Stimulated activated CD4-positive, alpha-beta T cell treated with anti-CD3 and anti-CD28 coated beads, Interleukin-2, amount 100 ng/mL, for 48 hours (primary cell): ENCODE measurements at places on chromosomes 11 and 22.

GRCh38 chr11:70912226-70912840 is 340.0 kb downstream of the SHANK2 start:
- no peak for DNase-seq

GRCh38 chr11:69934861-69935494 is 115.8 kb upstream of the FGF3 start:
- DNase-seq = no peak

DNA sequence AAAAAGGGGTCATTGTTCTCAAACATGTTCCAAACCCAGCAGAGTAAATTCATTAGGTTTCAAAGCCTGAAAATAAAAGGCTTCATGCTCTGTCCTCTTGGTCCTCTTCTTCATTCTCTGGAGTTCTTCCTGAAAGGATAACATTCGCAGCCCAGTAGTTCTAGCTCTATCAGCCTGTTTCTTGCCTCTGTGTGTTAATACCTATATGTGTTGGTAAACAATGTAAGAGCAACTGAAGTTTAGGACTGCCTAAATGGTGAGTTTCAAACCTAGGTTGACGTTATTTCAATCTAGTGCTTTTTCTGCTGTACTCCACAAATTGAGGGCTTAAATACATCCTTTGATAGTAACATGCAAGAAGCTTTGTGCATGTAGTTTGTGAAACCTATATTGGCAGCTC is 9.4 kb downstream of the AASDHPPT start:
- DNase-seq = no peak

DNA sequence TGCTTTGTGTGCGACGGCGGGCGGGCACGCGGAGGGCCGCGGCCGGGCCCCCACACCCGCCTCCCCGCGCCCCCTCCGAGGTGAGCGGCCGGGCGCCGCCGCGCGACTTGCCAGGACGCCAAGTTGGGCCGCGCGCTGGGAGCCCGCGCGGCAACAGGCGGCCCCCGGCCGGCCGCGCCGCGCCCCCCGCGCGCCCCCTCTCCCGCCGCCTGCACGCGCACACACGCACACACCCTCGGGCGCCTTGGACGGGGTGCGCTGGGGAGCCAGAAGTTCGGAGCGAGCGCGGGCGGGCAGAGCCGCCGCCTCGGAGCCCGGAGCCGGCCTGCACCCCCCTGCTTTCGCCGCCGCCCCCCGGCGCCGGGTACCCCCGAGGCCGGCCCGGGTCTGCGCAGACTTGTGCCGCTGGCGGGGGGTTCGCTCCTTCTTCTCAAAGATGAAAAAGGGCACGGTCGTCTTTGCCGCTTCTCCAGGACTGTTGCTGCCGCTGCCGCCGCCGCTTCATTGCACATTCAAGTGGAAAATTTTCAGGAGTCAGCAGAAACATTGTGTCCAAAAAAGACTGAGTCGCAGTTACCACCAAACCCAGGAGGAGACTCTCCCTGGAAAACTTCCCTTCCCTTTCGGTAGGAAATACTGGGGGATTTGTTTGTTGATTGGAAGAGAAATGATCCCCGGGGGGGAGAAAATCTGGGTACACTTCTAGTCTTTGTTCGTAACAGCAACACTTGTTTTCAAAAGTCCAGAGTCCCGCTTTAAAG is 895 bp downstream of the TEAD1 start:
- no peak for DNase-seq

DNA sequence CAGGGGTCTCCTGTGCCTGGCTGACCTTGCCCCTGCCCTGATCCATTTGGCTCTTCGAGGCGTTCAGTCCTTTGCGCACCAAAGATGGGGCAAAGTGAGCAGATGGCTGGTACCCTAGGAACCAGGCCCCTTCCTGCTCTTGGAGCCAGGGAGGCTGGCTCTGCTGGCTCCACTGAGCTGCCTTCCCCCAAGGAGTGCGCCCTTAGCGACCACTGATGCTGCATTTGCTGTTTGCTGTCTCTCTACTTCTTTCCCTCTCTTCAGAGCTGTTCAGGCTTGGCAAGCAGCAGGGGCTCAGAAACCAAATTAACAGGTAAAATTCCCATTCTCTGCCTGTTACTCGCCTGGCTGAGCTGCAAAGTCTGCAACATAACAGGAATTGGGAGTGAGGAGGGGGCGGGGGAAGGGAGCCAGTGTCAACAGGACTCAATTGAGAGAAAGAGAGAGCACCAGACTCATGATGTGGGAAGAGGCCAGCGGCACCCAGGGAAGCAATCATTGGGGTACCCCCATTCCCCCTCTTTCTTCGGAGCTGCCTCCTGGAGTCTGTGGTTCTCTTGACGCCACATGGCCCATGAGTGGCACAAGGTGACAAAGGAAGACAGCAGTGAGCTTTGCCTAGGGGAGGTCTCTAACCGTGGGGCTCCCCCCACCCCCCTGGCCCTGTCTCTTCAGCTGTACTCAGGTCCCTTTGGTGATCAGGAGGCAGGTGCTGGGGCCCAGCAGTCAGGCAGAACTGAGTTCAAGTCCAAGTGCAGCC is 102.3 kb downstream of the TP53I11 start:
- no peak for DNase-seq

DNA sequence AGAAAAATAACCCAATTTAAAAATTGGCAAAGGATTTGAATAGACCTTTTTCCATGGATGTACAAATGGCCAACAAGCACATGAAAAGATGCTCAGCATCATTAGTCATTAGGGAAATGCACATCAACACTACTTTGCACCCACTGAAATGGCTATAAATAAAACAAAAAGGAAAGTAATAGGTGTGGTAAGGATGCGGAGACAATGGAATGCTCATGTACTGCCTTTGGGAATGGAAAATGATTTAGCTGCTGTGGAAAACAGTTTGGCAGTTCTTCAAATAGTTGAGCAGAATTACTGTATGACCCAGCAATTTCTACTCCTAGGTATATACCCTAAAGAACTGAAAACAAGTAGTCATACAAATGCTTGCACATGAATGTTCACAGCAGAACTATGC is 37.4 kb downstream of the LARGE2 start:
- DNase-seq = no peak

DNA sequence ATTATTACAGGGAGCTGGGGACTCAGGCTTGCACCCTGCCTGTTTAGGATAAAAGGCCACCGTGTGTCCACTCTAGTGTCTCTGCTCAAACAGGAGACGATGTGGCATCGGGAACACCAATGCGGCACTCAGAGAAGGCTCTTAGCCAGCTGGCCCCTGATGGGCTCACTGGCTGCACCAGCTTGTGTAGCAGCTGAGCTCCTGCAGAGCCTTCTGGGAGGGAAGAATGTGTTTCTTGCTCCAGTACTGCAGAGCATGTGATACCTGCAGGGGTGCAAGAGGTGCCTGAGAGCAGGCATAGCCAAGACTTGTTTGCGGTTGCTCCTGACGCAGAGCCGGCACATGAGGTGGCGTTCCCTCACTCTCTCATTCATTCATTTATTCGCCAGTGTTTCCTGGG is 44.4 kb upstream of the KCNQ1OT1 start:
- DNase-seq = no peak

- no peak for DNase-seq
Observed at GRCh38 chr11:70405679-70406395, 7.5 kb downstream of the CTTN start.

- DNase-seq = no peak
Observed at GRCh38 chr11:27075655-27076054, 35.0 kb downstream of the BBOX1 start.

DNA sequence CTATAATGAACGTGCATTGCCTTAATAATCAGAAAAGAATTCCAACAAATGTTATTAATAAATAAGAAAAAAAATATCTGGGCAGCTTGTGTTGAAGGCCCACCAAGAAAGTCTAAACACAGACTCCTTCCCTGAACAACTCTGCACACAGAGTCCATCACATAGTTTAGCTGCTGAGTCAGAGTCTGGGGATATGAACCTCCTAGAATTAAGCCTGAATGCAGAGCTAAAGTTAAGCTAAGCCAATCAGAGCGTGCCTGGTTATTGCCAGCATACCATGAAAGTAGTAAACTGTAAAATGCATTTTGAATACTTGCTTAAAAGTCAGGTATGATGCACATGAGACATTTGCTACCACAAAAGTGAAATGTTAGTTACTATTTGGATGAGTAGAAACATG is 25.6 kb upstream of the TENM4 start:
- DNase-seq = no peak

DNA sequence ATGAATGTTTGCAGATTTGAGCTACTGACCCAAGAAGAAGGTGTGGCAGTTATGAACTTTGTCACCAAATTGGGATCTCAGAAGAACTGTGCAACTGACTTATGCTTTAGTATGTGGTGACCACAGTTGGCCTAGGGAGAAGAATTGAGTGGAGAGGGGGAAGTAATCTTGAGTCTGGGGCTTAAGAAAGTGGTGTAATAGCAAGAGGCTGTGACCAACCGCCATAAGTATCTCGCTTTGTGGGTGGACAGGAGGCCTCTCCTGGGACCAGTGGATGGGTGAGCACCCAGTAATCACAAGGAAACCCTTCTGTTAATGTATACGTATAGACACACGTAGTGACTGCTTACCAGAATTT is 12.7 kb upstream of the IL10RA start:
- DNase-seq = no peak

DNA sequence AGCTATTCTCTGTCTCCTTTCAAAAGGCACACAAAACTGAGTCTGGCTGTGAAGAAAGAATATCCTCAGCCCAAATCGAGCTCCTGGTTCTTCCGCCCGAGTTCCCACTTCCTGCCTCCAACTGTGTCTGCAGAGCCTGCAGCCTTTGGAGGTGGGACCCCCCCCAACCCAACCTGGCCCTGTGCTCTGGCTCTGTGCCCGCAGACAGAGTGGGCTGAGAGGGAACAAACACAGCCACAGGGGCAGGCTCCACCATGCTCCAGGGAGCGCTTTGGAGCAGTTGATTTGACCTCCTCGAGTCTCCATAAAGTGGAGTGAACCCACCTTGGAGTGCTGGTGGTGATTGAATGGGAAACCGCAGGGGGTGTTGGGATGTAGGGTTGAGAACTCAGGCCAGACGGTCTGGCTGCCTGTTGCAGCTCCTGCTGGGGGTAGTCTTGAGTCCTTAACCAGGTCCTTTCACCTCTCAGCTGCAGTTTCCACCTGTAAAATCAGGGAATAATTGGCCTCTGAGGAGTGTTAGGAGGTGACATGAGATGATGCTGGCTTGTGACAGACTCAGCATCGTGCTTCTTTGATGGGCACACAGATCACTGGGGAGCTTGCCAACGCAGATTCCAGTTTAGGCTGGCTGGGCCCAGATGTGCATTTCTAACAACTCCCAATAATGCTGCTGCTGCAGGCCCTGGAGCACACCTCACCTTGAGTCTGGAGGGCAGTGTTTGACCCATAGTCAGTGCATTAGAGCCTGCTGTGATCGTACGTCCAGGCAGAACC is 11.4 kb downstream of the DAGLA start:
- DNase-seq = no peak

GRCh38 chr11:3981084-3981633 is 113.4 kb upstream of the RRM1 start:
- no peak for DNase-seq

- DNase-seq = no peak
Observed at GRCh38 chr11:74373382-74373781, 24.9 kb downstream of the PGM2L1 start.

GRCh38 chr11:112002491-112003216 is 22.6 kb upstream of the DLAT start:
- no peak for DNase-seq

DNA sequence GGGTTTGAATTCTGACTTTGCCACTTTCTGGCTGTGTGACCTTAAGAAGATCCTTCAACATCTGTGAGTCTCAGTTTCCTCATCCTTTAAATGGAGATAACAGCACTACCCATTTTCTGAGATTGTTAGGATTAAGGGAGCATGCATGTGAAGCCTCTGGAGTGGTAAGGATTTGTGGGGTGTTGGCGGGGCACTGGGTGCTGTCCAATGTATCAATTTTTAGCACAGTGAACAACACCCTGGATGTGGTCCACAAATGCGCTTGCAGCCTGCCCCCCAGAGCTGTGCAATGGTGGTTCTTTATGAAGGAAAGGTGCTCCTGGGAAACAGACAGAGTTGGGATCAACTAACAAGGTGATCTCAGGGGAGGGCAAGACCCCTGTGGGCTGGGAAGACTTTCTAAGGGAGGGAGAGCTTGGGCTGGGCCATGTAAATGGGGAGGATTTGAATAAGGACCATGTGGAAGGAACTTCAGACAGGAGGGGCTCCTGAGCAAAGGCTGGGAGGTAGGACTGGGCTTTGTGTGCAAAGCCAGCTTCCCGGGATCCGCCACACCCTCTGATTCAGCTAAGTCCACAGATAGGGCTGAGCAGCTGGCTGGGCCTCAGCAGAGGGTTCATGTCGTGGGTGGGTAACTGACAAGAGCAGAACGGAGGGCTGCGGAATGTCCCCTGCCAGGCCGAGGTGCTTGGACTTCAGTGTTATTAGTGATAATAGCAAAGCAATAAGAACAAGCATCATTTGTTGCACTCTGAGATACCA is 22.7 kb upstream of the RASD2 start:
- no peak for DNase-seq

GRCh38 chr11:69204246-69204940 is 48.7 kb downstream of the SMIM38 start:
- no peak for DNase-seq

GRCh38 chr22:26715392-26715936 is 58.1 kb downstream of the MIAT start:
- DNase-seq = no peak
